ENCODE measurements at places on chromosomes 5 and 9. TPM values are rescaled to one million over a fixed set of nuclear protein-coding genes. Genes with fewer than 3 reads are reported as not detected.

The PCDHA1 gene
- not detected for total RNA-seq

The NR2F1 gene
- total RNA-seq, result 41.5 TPM

The PITX1 gene
- total RNA-seq, result 0.10 TPM

The SH2D3C gene
- total RNA-seq, result 85.9 TPM

The CA9 gene
- not detected for total RNA-seq

The KLF9 gene
- 17.3 TPM for total RNA-seq

The AQP7 gene
- total RNA-seq, result 0.19 TPM

The C9 gene
- total RNA-seq, result not detected

All from vein endothelial cell (primary cell).